Stimulated activated CD8-positive, alpha-beta memory T cell treated with anti-CD3 and anti-CD28 coated beads, Interleukin-7, amount 100 ng/mL, for 48 hours (primary cell): ENCODE measurements at places on chromosomes 5 and 9.

DNA sequence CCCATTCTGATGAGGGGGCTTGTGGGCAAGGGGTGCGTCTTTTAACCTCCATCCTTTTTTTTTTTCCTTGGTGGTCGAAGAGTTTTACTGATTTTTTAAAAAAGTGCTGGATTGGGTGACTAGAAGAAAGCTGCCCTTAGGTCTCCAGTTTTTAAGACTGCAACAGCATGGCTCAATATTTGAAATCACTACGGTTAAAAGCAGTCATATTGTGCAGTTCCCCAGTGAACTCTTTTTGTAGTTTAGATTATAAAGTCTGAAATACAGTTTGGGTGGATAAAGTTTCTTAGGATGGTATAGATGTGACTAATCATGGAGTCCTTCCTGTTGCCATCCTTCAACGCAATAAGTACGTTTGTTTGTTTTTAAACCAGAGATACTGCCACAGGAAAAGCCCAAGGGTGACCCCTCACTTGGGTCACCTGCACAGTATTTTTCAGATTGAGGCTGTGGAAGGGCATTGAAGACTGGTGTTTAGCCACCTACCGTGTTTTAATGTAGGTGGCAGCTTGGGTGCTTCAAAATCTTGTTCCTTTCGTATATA is 520 bp upstream of the DHFR start:
- no peak for DNase-seq

DNA sequence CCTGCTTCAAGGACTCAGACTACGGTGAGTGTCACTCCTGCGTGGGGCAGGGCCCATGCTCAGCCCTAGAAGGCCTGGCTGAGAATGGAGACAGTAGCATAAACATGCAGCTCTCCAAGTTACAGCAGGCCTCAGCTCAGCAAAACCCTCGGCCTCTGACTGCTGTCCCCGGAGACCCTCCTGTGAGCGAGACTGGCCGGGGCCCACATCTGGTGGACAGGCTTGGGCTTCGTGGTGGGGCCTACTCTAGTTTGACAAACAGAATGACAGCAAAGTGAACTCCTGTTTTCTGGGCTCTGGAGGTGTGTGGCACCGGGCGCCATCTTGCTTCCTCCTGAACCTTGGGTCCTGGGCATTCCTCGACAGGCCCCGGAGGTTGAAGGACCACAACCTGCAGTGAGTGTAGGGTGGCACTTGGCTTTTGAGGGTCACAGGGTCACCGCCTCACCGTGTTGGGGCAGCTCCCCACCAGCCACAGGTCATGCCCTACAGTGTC is 97.5 kb downstream of the PHF2 start:
- no peak for DNase-seq

DNA sequence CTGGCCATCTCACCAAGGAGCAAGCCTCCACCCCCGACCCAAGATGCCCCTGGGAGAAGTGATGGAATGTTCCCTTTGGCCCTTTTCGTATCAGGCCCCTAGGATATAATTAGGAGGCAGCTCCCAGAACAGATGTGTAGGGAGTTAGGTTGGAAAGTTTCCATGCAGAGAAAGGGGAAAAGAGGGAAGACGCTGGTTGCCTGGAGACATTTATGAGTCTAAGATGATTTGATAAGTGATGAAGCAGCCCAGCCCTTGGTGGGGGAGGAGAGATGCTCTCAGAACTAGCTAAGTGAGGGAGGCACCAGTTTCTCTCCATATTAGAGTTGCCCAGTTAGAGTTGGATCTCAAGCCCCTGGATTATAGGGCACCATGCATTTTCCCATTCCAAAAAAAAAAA is 137.5 kb downstream of the GNA14 start:
- DNase-seq: no peak

DNA sequence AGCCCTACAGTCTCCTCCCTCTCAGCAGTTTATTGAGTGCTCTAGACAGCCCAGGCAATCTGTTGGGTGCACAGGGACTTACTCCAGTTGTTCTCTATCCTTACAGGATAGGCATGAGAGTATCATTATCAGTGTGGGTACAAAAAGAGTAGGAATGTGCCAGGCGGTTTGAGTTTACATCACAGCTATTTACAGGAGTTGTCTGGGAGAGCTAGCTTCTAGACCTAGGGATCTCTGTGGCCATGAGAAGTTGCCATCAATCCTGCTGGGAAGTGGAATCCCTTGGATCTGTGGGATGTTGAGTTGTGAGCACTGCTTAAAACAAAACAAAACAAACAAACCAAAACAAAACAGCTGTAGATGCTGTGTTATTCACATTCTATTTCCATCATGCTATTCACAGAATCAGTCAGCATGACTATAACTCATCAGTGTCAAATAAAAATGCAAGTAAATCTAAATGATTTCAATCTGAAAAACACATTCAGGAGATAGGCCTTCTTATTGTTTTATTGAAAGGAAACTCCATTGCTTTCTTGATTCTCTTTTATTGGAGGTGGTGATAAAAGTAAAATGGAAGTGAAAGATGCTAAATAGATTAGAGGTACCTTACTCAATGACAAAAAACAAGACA is 552.4 kb upstream of the ZNF608 start:
- no peak for DNase-seq

DNA sequence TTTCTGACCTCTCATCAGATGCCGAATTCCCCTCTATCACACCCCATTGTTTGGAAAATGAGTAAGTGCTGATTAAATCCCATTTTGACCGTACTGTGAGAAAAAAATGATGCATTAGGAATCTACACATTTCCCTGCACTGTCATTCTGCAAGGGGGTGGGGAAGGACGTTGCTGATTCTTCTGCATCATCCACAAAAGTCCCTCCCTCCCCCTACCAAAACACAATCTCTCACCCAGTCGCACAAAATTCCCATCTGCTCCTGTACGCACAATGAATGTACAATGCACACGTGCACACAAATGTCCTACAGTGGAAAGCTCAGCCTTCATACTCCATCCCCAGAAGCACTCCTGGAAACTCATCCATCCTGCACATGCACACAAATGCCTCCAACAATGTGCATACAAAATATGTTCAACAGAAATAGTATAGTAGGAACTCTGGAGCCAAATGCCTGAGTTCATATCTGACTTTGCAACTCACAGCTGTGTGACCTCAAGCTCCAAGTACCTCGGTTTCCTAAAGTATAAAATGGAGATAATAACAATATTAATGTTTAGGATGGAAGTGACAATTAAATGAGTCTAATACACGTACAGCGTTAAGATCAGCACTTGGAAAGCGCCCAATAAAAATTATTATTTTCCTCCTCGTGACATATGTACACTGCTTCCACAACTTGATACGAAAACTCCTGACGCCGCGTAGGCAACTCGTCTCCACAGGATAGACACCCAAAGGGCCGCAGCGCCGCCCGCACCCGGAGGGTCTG is 809 bp downstream of the TNIP1 start:
- no peak for DNase-seq

- DNase-seq: peak; percentile 3
These were observed 928 bp downstream of the HACD4 start for GRCh38 chr9:21030389-21031035.

- DNase-seq: no peak
These were observed 1.1 kb downstream of the ZNF366 start for GRCh38 chr5:72506158-72506549.

GRCh38 chr5:51225789-51226742 is 157.2 kb upstream of the ISL1 start:
- no peak for DNase-seq
